NCI-H1092 (cell line): ENCODE measurements at places on chromosomes 5 and 9.

GRCh38 chr5:133691448-133691847, 79.1 kb upstream of the FSTL4 start:
- DNase-seq: no peak

DNA sequence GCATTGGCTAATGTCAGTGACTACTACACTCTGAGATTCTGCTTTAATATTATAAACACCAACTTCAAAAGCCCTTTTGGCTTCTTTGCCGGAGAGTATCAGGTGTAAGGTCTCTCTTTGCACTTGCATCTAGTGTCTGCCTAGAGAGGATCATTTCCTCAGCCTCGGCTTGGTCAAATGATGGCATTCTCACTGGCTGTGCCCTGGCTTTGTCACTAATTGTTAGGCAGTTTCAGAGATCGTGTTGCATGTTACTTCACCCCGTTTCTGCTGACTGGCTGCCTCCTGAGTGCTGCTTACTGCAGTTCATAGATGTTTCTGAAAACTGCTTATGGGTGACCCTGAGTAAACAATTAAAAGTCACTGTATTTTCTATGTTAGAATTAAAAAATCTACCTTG, 48.8 kb downstream of the SLC1A3 start:
- DNase-seq: no peak

DNA sequence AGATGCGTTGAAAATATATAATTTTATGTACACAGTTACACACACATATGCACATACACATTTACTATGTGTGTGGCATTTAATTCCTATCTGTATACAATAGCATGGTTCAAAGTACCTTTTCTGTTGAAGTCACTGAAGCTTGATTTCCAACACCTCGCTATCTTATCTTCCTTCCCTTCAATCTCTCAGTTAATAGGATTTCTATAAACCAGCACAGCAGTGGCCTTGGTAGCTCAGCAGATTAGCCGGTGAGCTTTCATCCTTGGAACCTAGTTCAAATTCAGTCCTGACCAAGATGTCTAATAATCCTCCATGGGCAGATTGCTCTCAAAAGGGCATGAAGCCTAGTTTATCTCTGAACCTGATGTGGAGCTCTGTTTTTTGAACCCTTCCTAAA, 2389.5 kb downstream of the MAT2B start:
- no peak for DNase-seq

DNA sequence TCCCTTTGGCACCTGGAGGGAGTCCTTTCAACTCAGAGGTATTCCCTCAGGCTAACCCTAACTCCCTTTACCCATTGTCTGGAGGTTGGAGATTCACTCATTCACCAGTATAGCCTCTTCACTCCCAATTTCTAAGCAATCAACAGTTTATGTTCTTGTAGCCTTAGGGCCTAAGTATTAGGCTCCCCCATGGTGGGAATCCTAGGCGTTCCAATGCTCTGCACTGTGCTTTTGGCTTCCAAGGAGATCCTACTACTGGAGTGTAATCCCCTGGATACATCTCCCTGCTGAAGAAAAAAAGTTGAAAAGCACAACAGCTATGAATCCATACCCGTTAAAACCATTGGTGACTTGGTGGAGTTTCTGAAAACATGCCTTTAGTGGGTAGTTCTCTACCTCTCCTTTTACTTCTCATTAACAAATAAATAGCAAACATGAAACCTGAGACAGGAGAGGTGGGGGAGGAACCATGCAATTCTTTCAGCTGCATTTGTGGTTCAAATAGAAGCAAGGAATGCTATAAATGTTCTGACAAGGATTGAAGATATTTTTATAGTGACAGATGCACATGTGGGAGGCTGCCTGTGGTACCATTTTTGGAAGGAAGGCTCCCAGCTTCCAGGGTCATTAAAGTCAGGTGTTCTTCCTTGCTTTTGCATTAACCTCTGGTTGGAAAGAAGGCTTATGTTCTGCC, 397.1 kb downstream of the DMAC1 start:
- no peak for DNase-seq

GRCh38 chr5:139849942-139850341, 54.3 kb downstream of the PSD2 start:
- no peak for DNase-seq

- DNase-seq: no peak
Observed at GRCh38 chr5:131386779-131387178, 122.9 kb downstream of the CDC42SE2 start.
